Aortic smooth muscle cell (primary cell): ENCODE measurements at places on chromosomes 2 and 18. TPM values are rescaled to one million over a fixed set of nuclear protein-coding genes. Genes with fewer than 3 reads are reported as not detected.

CNTNAP5 gene
- total RNA-seq: not detected in 2 replicates

RAB27B gene
- 5.0 and 10.6 TPM in 2 replicates for total RNA-seq

ADI1 gene
- total RNA-seq: 68.0 and 68.4 TPM in 2 replicates

HK2 gene
- 23.8 and 47.7 TPM in 2 replicates for total RNA-seq

ANO7 gene
- total RNA-seq: 0.25 and 0.40 TPM in 2 replicates

TSPYL6 gene
- not detected in 2 replicates for total RNA-seq

ANKMY1 gene
- total RNA-seq: 5.0 and 5.5 TPM in 2 replicates

OTOS gene
- total RNA-seq: not detected in 2 replicates

CHRNG gene
- not detected in 2 replicates for total RNA-seq
